ENCODE measurements at places on chromosomes 1 and 21.
A peak's percentile ranks its signal among the peaks of the same experiment; 100 is the strongest.

DNA sequence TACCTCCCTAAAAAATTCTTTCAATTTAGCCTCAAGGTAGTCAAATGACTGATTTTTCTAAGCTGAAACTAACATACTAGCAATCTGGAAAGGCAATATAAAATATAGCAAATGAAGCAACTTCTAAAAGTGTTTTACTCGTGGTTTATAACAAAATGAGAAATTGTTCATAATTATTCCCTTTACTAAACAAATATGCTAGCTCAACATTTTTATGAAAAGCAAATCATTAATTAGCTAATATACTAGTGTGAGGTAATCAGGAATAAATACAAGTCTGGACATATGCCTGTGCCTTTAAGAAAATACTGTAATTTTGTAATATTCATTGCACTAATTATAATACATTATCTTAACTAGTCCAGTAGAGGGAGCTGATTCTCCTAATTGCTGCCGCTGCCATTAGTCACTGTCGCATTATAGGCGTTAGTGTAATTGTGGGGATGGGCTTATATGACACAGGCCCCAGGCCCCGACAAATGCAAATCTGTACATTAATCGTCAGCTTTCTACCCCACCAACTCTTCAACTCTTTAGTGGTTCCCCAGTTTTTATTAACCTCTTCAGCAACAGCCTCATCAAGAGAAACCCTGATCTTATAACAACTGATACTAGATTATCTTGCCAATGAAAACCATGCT, 160.9 kb downstream of the GABPA start:
- DNase-seq: no peak

- DNase-seq: peak; percentile 55
Observed at GRCh38 chr1:211551638-211552460, 27.1 kb downstream of the SLC30A1 start.

DNA sequence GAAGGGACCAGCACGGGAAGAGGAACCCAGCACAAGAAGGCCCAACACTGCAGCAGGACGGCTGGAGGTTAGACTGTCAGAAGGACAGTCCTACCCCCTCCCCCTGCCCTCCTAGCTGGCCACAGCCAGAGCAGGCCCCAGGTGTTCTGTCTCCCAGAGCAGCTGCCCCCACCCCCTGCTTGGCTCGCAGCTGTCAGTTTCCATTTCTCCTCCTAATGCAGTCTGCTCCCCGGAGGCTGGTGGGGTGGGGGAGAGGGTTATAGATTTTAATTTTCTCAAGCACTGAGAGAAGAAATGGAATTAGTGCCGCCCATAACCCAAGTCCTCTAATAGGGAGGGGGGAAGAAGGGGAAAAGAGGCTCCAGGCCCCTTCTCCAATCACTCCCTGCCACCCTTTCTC, 13.0 kb upstream of the PEAR1 start:
- DNase-seq: no peak

GRCh38 chr1:154198756-154199562, 7.1 kb upstream of the TPM3 start:
- DNase-seq: no peak

- DNase-seq: no peak
Observed at GRCh38 chr1:116067566-116067890, 43.7 kb upstream of the MAB21L3 start.

GRCh38 chr1:188426561-188426960, 1597.8 kb downstream of the PLA2G4A start:
- no peak for DNase-seq

DNA sequence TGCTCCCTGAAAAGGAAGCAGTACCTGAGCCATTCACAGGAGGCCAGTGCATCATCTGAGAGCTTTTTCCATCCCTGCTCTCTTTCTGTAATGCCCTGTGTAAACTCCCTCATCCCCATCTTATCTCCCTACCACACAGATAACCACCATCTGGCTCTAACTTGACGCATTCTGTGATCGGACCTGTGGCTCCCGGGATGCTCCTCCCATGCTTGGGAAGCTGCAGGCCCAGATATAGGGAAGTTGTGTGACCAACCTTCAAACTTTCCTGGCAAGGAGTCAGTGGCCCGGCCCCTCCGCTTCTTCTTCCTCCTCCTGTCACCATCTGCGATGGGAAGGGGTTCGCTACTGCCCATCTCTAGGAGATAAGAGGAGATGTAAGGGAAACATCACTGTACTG, 21.1 kb downstream of the MKNK1 start:
- no peak for DNase-seq

GRCh38 chr1:60133848-60134247, 60.3 kb upstream of the C1orf87 start:
- no peak for DNase-seq

DNA sequence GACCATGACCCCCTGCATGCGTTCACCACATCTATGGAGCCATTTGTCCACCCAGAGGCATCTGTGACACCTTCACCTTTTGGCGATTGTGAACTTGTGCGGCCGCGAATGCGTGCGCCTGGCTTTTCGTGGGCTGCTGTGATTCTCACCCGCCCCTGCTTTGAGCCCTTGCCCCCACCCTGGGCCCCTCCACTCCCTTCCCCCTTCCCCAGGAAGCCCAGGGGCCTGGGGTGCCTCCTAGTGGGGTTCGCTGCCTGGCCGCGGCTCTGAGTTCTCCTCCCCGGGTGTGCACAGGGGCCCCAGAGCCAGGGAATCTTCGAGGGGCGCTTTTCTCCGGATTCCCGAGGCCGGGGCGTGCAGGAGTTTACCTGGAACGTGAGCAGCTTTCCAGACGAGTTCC, 97.9 kb upstream of the ACTRT2 start:
- no peak for DNase-seq

DNA sequence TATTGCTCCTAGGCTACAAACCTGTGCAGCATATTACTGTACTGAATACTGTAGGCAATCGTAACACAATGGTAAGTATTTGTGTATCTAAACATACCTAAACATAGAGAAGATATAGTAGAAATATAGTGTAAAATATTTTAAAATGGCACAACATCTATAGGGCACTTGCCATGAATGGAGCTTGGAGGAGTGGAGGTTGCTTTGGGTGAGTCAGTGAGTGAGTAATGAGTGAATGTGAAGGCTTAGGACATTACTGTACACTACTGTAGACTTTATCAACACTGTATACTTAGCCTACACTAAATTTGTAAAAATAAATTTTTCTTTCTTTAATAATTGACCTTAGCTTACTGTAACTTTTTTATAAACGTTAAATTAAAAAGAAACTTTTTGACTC, 7.9 kb downstream of the LEFTY2 start:
- DNase-seq: no peak

- no peak for DNase-seq
Observed at GRCh38 chr1:98221923-98222322, 301.1 kb upstream of the DPYD start.

GRCh38 chr1:31040038-31040437, 25.5 kb downstream of the PUM1 start:
- no peak for DNase-seq

DNA sequence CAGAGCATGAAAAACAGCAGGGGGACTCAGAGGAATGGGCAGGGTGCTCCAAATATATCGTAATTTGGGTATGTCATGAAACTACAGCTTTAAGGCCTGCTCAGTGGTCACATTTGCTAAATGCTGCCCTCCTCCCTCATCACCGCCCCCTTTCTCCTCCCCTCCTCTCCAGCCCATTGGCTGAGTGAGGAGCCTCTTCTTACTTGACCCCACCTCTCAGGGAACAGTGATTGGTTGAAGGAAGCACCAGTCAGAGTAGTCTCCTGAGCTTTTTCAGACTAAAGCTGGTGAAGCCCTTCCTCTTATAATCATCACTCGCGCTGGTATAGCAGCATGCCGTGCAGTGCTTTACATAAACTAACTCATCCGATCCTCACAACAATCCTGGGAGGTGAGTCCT, 10.0 kb upstream of the TTC39A start:
- DNase-seq: no peak

DNA sequence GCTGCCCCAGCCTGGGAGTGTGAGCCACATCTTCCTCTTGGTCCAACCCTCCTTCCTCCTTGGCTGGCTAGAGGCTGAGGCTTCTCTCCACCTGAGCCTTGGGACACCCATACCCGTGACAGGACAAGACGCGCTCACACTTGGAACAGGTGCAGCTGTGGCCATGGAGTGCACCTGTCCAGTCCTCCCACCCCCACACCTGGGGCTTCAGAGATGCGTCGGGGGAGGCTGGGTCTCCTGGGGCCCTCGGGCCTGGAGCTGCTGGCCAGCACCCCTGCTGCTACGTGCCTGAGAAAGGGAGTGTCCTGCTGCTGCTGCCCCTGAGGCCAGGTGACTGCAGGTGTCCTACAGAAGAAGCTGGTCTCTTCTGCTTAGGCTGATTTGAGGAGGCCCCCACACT, 37.0 kb upstream of the TMEM52 start:
- no peak for DNase-seq

- peak; percentile 49 for DNase-seq
Observed at GRCh38 chr1:246566813-246567645, 773 bp downstream of the CNST start.

GRCh38 chr1:96011606-96012005, 710.0 kb upstream of the PTBP2 start:
- DNase-seq: no peak

- no peak for DNase-seq
Observed at GRCh38 chr21:14672466-14672865, 126.4 kb upstream of the SAMSN1 start.

GRCh38 chr1:111952125-111952657, 37.3 kb downstream of the KCND3 start:
- no peak for DNase-seq

GRCh38 chr1:115135681-115136080, 46.4 kb upstream of the TSPAN2 start:
- no peak for DNase-seq

DNA sequence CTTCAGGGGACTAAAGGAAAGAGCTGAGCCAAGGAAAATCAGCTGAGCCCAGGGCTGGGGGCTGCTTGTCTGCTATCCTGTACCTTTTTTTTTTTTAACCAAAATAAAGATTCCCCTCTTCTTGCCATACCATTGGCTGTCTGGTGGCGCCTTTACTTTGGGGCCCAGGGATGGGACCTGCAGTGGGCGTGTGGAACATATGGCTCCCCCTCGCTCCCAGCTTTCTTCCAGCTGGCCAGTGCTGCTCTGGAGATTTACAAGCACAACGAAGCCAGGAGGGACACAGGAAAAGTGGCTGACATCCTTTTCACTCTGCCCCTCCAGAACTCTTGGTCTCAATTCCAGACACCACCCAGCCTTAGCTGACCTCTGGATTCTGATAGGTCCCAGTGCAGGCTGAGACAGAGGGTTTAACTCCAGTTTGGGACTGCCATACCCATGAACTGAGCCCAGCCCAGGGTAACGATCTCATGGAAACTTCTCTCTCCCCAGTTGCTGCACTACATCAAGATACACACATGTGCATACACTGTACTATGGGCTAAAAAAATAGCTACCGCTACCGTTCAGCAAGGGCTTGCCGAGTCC, 5.4 kb upstream of the SFN start:
- DNase-seq: no peak

- DNase-seq: no peak
Observed at GRCh38 chr1:193069748-193070385, 10.5 kb downstream of the RO60 start.

DNA sequence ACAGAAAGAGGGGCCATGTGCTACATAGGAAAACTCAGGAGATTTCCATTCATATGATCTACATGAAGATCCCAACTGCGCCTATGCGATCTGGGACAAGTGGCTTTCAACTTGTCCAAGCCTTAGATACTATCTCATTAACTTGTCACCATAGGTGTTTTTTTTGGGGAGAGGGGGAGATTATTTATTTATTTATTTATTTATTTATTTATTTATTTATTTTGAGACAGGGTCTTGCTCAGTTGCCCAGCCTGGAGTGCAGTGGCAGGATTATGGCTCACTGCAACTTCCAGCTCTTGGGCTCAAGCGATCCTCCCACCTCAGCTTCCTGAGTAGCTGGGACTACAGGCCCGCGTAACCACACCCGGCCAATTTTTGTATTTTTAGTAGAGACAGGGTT, 11.3 kb downstream of the FABP3 start:
- DNase-seq: no peak

DNA sequence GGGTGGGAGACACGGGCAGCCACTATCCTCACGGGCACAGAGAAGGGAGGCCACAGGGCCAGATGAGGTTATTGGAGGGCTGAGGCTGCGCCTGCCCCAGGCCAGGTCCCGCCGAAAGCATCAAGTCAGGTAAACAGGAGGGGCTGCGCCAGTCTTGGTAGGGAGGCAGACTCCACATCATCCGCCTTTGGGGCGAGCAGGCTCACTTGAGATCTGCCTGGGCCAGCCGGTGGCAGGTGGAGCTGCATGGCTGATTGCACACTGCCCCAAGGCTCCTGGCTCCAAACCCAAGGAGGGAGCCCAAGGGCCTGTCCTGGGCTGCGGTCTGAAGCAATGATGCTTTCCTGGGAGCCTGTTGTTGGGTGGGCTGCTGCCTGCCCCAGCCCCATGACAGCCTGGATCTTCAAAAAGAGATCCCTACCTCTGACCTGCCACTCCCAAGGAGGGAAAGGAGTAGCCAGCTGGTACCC, 4.6 kb downstream of the SMIM1 start:
- DNase-seq: no peak

GRCh38 chr1:56194701-56195300, 384.6 kb downstream of the PLPP3 start:
- no peak for DNase-seq

- peak; percentile 64 for DNase-seq
Observed at GRCh38 chr1:67053535-67053784, 488 bp downstream of the SLC35D1 start.

DNA sequence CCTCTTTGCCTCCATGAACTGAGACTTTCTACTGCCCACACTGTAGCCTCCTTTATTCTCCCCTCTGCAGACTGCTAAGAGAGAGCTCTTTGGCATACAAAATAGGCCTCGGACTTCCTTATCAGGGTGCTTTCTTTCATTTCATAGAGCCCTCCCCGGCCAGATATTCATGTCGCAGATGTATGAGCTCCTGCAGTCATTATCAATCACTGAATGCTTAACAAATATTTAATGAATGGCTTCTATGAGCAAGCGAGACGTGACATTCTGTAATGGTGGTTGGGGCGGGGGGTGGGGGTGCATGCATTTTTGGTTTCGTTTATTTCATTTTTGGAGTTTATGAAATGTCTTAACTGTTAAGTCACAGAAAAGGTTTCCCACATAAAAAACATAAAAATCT, 344.8 kb upstream of the KAZN start:
- no peak for DNase-seq

- no peak for DNase-seq
Observed at GRCh38 chr1:9198538-9199361, 35.8 kb upstream of the H6PD start.

DNA sequence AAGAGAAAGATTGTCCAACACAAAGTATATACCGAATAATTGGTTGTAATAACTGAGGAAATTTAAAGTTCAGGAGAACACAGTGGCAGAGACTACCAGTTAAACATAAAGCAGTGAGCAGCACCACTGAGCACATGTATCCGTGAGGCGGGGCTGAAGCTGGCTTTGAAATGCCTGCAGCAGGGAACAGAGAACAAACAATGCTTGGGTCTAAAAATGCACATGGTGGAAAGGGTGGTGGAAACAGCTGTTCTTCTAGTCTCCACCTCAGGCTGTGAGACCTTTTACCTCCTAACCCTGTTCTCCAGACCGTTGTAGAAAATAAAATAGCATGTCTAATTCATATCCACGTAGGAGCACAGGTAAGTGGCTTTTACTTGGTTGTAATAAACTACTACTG, 7.7 kb upstream of the GNG4 start:
- no peak for DNase-seq

All from ureter (tissue), 1 donor.